ENCODE measurements at places on chromosomes 3 and 15.

GRCh38 chr3:141949972-141950371 is 73.5 kb downstream of the ATP1B3 start:
- DNase-seq: no peak

DNA sequence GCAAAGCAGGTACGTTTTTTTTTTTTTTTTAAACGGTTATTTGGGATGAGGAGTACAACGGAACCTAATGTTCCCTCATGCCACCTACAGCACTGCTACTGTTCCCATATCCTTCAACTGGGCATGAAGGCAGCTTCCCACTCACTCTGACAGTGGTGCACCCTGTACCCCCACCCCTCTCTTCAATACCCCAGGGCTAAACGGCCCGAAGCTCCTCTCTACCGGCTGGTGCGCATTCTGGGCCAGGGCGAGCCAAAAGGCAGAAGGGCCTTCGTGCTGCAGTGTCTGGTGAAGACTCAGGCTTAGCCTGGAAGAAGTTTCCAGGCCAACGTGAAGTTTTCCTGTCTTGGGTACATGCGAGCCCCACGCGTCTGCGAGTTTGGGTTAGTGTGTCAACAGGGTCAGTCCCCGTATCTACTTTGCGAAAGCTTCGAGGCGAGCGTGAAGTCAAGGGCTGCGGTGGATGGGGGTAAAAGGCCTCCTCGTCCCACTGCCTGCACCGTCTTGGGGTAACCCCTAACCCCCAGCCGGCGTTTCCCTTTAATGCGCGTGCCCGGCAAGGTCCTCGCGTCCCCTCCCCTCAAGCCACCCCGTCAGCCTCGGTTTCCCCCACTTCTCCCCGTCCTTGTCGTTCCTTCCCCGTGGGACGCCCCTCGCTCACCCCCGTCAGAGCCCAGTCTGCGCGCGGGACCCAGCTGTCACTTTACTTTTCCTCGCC is 765 bp upstream of the UBE2E2 start:
- peak; percentile 62 for DNase-seq

DNA sequence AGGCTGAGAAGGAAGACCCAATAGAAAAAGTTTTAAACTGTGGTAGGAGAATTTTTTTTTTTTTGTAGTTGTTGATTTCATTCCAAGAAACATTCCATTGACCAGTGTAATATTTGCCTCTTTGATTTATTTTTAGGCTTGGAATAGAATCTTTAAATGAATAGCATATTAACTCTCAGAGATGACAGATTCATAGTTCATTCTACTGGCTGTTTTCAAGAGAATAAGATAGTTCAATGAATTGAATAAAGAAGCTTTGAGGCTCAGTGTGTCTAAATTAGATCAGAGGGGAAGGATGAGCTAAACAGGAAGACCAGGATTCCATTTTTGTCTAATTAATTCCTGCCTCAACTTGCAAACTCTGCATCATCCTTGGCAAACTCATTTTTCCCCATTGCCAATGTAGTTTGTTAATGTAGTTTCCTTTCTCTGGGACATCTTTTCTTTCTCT is 98.4 kb downstream of the NAALADL2 start:
- DNase-seq: no peak

DNA sequence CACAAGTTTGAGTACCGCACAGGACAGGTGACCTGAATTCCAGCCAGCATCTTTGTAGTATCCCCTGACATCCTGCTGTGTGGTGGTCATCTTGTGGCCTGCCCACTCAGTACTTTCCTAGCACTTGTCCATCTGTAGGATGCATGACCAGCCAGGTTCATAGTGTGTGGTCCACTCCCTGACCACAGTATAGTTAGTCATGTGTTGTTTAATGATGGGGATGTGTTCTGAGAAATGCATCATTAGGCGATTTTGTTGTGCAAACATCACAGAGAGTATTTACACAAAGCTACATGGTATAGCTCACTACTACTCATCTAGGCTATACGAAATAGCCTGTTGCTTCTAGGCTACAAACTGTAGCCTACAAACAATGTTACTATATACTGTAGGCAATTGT is 16.9 kb upstream of the RBPMS2 start:
- no peak for DNase-seq
